ENCODE measurements at places on chromosomes 5 and 9.

GRCh38 chr5:77322406-77322805, 111.9 kb downstream of the PDE8B start:
- no peak for DNase-seq

- DNase-seq = no peak
Observed at GRCh38 chr5:72251386-72251785, 68.7 kb downstream of the MRPS27 start.

- DNase-seq = no peak
Observed at GRCh38 chr5:54785729-54786591, 199.4 kb downstream of the ESM1 start.

DNA sequence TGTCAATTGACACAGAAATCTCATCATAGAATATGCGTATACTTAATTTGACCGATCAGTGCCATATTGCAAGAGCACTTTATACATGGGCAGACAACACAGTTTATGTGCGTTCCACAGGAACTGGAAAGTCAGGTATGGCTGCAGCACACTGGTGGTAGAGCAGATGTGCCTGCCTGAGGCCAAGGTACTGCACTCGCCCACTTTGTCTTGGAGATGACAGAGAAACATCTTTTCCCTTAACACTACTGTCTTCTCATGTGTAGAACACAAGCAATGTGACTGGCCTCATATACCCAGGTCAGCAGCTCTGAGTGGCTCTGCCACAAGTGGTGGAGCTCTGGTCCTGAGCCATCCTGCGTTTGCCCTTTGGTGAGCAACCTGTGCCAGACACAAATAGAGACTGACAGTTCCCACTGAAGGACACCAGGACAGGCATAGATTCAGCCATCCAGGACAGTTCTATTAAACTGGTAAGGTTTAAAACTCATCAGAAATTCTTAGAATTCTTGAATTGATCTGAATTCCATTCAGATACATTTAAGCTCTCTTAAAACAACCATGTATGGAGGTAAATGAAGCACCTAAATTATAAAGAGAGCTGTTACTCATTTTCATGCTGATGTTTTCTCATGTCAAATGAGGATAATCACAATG, 21.0 kb upstream of the PPP2CA start:
- DNase-seq = no peak

DNA sequence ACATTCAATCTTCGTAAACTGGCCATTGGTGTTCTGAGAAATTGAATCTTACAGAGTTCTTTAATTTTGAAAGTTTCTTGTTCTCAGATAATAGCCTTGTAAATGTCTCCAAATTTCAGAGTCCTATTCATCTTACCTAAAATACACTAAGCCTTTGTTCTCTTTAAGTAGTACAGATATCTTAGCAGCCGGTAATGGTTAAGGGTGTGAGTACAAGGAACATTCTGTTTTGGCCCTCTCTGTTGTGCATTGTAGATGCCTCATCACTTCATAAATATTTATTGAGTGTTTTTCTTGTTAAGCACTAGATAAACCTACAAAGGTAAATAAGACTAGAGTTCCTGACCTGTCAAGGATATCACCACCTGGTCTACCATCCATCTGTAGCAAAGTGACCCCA, 35.2 kb downstream of the ZCCHC7 start:
- DNase-seq = no peak

- no peak for DNase-seq
Observed at GRCh38 chr5:104297076-104297475, 734.5 kb upstream of the NUDT12 start.

GRCh38 chr9:78437806-78438205, 140.9 kb downstream of the PSAT1 start:
- no peak for DNase-seq

DNA sequence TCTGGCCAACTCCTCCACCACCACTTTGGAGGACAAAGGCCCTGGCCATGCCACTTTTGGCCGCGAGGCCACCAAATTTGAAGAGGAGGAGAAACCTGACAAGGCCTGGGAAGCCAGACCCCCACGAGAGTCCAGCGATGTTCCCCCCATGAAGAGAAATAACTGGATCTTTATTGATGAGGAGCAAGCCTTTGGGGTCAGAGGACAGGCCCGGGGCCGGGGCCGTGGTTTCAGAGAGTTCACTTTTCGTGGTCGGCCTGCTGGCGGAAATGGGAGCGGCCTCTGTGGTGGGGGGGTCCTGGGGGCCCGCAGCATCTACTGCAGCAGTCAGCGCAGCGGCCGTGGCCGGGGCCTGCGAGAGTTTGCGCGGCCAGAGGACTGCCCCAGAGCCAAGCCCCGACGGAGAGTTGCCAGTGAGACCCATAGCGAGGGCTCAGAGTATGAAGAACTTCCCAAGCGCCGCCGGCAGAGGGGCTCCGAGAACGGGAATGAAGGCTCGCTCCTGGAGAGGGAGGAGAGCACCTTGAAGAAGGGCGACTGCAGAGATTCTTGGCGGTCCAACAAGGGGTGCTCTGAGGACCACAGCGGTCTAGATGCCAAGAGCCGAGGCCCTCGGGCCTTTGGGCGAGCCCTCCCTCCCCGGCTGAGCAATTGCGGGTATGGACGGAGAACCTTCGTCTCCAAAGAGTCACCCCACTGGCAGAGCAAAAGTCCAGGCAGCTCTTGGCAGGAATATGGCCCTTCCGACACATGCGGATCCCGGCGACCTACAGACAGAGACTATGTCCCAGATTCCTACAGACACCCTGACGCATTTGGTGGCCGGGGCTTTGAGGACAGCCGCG, 27.4 kb upstream of the POMT1 start:
- DNase-seq = no peak

- DNase-seq = no peak
Observed at GRCh38 chr5:38509185-38509584, 47.3 kb downstream of the LIFR start.

Data from stimulated activated naive CD4-positive, alpha-beta T cell treated with Interleukin-2 at 50 U/mL for 16 hours (primary cell).